ENCODE measurements at places on chromosomes 2 and 18.

- DNase-seq: no peak
Observed at GRCh38 chr2:220075835-220076234, 448.4 kb downstream of the SLC4A3 start.

GRCh38 chr2:191945623-191946022 is 98.7 kb upstream of the CAVIN2 start:
- no peak for DNase-seq

GRCh38 chr2:29485631-29486030 is 370.4 kb downstream of the CLIP4 start:
- no peak for DNase-seq

GRCh38 chr2:2874805-2875204 is 502.8 kb downstream of the EIPR1 start:
- DNase-seq: no peak

- DNase-seq: no peak
Observed at GRCh38 chr18:59272221-59272888, 899 bp downstream of the RAX start.

- DNase-seq: no peak
Observed at GRCh38 chr2:241852116-241852980, 6.3 kb downstream of the PDCD1 start.

DNA sequence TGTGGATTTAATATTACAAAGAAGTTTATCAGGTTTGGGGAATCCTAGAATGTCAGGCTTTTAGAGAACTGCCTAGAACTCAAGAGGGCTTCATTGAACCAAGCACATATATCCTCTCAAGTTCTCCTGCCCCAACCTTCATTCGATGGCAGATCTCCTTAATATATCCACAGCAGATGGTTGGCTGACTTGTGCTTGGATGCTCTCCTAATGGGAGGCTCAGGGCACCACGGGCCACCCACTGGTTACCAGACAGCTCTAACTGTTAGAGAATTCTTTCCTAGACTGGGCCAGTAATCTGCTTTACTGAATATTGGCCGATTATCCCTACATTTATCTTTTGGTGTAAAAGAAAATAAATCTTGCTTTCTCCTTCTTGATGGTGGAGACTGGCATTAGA is 87.2 kb upstream of the ATP8B1 start:
- DNase-seq: no peak

DNA sequence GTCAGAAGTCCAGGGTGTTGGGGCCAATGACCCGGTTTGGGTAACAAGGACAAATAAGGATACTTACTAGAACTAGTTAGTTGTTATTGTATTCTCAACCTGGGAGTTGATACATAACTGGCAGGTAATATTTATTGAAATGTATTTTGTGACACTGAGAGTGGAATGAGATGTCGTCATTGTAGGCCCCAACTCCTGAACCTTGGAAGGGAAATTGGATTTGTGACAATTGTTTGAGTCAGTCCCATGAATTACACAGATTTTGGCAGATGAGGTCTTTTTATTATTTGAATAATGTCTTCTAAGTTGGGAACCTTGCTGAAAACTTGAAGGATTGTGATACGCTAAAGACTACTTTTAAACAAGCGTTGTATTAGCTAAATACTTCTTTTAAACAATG is 5.1 kb downstream of the TIMM21 start:
- DNase-seq: no peak

DNA sequence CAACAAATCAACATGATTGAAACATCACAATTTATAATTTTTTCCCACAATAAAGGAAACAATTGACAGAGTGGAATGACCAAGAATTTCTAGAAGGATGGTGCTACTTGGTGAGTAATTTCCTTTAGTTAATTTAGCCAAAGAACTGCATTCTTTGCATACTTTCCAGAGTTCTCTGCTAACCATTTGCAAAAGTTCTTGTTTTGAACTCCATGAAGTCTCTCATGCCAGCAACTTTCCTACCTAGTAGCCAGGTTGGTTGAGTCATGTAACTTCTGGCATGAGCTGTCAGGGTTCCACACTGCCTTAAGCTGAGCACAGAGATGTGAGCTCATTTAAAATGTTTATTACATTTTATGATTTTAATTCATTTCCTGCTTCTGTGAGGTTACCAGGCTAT is 539.6 kb downstream of the PID1 start:
- no peak for DNase-seq

- DNase-seq: no peak
Observed at GRCh38 chr2:102737431-102737830, 24.4 kb upstream of the TMEM182 start.

DNA sequence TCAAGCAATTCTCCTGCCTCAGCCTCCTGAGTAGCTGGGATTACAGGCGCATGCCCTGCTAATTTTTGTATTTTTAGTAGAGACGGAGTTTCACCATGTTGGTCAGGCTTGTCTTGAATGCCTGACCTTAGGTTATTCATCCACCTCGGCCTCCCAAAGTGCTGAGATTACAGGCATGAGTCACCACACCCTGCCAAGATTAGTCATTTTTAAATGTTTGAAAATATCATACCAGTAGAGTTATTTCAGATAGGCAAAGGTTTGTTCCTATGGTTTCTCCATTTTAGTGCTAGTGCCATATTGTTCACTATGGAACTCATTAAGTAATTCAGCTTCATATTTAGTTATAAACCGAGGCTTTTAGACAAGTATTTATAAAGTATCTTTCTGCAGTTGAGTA is 52.3 kb downstream of the HIBCH start:
- no peak for DNase-seq

DNA sequence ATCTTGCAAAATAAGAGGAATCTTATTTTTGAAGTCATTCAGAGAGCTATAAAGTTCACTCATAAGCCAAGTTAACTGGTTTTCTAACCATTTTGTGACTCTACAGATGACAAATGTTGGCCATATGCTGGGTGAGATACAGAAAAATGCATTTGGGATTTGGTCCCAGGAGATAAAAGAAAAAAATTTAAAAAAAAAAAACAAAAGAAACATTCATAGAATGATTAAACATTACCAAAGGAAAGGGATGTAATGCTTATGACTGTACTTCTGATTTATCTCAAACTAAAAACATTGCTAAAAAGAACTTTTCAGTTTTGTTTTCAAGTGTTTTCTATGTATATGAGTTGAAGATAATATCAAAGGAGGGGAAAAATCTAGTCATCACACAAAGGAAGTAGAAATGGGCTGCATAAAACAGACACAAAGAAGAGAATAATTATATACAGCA is 43.1 kb downstream of the PELI1 start:
- no peak for DNase-seq

DNA sequence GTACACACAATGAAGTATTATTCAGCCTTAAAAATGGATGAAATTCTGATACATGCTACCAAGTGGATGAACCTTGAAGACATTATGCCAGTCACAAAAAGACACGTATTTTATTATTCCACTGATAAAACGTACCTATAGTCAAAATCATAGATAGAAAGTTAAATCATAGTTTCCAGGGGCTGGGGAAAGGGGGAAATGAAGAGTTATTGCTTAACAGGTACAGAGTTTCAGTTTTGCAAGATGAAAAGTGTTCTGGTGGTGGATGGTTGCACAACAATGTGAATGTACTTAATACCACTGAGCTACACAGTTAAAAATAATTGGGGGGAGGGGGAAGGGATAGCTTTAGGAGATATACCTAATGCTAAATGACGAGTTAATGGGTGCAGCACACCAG is 279.0 kb upstream of the STON1 start:
- DNase-seq: no peak

GRCh38 chr2:106664669-106665068 is 177.5 kb downstream of the CD8B2 start:
- DNase-seq: no peak

DNA sequence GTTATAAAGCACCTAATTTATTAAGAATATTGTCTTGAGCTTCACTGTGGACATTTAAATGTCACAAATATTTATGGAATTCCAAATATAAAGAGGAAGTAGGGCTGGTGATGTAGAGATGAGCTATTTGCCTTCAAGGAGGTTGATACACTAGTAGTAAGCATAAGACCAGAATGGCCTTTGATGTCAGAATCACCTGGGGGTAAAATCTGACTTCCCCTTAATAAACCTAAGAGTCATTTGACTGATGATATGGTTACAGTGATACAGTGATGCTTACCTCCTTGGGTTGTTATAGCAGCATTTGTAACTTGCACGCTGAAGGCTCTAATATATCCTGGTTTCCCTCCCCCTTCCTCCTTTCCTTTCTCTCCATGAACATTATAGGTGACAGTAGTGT is 143.7 kb downstream of the CERS6 start:
- DNase-seq: no peak

DNA sequence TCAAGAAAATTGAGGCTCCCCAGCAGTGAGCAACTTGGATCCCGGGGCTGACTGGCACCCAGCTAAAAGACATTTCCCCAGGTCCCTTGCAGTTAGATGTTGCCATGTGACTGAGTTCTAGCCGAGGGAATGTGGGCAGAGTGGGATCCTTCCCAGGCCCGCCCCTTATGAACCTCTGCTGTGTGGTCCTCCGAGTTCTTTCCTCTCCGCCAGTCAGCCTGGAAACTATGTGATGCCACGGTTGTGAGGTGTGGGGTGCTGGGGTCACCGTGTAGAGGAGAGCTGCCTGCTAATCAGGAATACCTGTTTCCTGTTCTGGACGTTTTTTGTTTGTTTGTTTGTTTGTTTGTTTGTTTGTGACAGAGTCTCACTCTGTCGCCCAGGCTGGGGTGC is 45.5 kb downstream of the TMEM37 start:
- no peak for DNase-seq

DNA sequence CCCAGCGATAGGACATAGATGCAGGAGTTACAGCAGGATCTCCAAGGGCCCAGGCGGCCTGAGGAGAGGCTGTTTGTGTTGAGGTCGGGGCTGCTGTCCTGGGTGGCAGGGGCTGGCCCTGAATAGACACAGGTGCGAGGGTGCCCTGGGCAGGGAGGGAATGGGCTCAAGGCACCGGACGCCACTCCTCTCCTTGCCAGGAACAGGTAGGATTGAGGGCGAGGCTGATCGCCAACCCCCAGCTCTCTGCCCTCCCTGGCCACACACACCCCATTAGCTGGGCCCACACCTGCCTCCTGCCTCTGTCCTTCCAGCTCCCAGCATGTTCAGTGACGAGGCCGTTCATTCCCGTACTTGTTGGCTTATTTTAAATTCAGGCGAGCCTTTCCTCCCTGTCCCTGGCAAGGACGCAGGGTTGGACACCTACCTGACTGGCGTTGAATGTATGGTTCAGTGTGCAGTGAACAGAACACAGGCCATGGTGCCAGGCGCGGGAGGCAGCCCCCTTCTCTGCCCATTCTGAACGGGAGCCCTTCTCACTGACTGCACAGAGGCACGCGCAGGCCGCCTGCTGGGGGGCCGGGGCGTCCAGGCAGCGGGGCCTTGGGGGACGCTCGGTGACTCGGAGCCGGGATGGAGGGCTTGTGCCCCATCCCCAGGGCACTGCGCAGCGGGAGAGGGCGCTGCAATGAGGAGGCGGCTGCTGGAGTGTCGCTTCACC is 41.3 kb upstream of the SNED1 start:
- DNase-seq: no peak

DNA sequence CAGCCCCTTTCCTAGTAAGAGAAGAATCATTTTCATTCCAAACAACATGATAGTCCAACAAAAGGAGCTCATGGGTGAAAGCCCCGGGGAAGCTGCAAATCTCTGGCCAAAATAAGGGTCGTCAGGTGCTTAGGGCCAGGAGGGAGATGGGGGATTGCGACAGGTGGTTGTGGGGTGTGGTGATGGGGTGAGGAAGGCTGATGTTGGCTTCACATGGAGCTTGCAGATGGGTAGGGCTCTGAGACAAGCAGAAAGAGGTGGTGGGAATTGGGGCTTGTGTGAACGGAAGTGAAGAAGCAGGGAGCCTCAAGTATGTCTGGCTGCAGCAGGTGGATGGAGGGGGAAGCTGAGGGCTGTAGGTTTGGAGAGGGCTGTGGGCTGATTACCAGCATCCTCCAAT is 126.1 kb downstream of the CLIP4 start:
- DNase-seq: no peak

- no peak for DNase-seq
Observed at GRCh38 chr2:234963773-234964615, 12.2 kb downstream of the SH3BP4 start.

- no peak for DNase-seq
Observed at GRCh38 chr2:191050640-191050987, 36.6 kb upstream of the STAT1 start.

GRCh38 chr2:96888072-96889011 is 18.5 kb upstream of the SEMA4C start:
- DNase-seq: no peak

- no peak for DNase-seq
Observed at GRCh38 chr2:166768393-166769123, 119.7 kb upstream of the XIRP2 start.

DNA sequence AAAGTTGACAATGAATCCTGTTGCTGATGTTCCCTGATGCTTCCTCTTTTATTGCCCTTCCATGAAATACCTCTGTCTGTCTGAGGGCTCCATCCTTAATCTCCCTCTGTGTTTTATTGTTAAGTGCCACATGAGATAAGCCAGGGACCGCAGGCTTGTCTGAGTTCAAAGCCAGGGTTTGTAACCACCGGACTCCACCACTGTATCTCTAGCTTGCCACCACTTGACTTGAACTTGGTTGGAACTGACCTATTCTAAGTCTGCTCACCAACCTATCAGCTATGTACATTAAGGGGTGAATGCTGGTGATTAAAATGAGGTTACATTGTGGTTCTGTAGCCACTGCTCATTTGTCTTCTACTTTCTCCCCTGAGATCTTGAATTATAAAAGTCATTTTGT is 328.5 kb upstream of the ZEB2 start:
- no peak for DNase-seq

GRCh38 chr2:119683074-119683712 is 4.2 kb downstream of the TMEM177 start:
- no peak for DNase-seq

DNA sequence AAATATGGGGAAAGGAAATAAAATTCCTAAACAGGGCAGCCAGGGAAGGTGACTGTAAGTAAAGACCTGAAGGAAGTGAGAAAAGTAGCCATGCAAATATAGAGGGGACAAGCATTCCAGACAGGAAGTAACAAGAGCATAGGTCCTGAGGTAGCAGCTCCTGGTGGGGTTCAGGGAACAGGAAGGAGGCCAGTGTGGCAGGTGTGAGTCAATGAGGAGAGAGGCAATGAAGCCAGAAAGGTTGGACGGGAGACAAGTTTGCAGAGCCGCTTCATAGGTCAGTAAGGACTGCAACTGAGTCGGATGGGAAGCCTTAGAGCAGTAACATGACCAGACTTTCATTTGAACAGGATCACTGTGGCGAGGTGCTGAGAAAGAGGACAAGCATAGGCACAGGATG is 150.9 kb downstream of the METTL4 start:
- no peak for DNase-seq

DNA sequence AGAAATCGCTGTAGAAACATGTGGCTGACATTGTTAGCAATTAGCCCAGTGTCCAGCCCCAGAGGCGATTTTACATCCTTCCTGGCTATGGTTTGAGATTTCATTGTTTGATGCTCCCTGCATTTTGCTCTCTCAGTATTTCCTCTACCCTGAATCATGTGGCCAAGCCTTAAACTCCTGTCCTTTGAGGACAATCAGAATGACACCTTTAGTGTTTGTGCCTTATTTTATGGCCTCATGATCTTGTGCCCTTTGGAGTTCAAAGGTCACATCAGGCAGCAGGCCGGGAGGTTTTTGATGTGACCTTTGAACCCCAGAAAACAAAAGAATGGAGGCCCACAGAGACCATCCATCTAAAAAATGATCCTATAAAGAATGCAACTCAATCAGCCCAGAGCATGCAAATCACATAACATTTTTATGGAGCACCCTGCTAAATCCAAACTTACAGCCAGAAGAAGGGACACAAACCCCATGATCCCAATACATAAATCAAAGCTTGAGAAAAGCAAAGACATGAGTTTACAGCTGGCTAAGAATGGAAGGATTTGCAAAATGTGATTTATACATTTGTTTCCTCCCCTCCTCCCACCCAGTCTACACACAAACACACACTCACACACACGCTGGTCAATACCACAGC is 52.5 kb downstream of the FECH start:
- DNase-seq: no peak
